Fibroblast of skin of left quadriceps (primary cell): ENCODE measurements at places on chromosomes 2 and 18.

GRCh38 chr2:45965871-45966498, 314.5 kb downstream of the PRKCE start:
- no peak for DNase-seq

DNA sequence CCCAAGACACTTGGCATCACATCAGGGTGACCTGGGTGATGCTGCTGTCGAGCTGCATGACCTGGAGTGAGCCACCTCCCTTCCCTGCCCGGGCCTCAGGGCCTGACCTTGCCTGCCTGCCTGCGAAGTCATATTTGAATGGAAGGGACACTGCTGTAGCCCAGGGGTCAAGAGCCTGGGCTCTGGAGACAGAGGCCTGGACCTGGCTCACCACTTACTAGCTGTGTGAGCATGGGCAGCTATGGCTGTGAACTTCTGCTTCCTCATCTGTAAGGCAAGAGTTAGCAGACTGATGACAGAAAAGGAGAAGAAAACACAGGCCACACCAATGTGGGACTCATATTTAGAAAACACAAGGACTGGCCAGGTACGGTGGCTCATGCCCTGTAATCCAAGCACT, 118.7 kb downstream of the ZFP36L2 start:
- DNase-seq: no peak

GRCh38 chr2:148028781-148029180, 7.9 kb downstream of the MBD5 start:
- DNase-seq: no peak

- no peak for DNase-seq
These were observed 479.3 kb downstream of the CPS1 start for GRCh38 chr2:211035548-211036185.

DNA sequence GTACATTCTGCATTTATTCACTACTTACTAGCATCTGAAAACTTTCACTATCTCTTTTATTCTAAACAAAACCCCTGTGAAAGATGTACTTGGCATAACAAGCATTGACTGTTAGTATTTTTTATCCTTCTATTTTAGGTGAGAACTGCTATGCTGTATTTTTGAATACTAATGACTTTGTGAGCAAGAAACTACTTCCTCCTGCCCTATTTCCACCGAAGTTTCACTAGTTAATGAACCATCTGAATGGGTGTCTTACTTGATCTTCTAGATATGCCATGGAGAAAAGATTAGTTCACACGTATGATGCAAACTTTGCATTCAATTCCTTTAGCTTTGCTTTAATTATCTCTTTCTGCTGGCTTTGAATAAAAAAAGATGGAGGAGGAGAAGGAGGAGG, 68.1 kb downstream of the EPHA4 start:
- no peak for DNase-seq

DNA sequence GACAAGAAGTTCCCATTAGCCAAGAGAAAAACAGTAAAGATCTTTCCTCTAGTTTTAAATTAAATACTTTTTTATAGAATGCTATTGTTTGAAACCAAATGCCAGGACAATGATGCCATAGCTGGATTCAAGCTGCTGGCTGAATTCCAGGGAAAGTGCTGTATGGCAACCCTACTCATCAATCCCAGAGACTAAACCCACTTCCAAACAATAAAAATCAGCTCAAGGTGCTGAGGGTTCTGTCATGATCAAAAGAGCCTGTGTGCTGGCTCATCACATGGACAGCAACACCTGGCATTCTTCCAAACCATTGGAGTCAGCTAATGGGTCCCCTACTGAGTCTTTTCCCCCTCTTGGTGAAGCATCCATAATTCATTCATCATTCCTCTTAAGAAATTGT, 53.7 kb upstream of the PARD3B start:
- peak; percentile 15 for DNase-seq

DNA sequence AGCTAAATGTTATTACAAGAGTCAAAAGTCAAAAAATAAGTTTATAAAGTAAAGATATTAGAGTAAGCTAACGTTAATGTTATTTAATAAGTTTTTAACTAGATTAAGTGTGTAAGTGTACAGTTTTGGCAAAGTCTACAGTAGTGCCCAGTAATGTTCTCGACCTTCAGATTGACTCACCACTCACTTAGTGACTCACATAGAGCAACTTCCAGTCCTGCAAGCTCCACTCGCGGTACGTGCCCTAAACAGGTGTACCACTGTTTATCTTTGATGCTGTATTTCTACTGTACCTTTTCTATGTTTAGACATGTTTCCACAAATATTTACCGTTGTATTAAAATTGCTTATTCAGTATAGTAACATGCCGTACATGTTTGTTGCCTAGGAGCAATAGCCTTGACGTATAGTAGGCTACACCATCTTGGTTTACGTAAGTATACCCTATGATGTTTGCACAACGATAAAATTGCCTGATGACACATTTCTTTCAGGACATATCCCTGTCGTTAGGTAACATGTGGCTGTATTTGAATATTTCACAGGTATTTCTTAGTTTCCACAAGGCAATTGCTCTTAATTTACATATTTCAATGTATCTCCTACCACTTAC, 1641.9 kb upstream of the PIK3C3 start:
- DNase-seq: no peak

DNA sequence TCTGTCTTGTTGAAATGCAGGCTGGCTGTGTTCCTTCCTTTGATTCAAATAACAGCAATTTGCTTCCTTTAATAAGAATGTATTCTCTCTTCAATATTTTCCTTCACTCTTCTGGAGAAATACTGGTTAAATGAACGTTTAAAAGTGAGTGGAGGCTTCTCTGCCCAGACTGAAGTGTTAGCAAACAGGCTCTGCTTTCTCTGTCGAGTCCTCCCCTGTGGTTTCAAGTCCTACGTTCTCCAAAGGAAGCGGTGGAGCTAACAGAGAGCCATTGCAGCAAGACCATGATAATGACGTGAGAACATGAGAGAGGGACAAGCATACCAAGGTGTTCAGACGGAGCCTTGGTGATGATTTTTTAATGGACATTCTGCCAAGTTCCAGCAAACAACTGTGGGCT, 26.2 kb upstream of the PID1 start:
- no peak for DNase-seq

- DNase-seq: no peak
These were observed 10.0 kb upstream of the APCDD1 start for GRCh38 chr18:10444314-10445006.

- no peak for DNase-seq
These were observed 90.0 kb upstream of the PPP1CB start for GRCh38 chr2:28661589-28662001.

- no peak for DNase-seq
These were observed 985.1 kb downstream of the TSN start for GRCh38 chr2:122740594-122740948.

DNA sequence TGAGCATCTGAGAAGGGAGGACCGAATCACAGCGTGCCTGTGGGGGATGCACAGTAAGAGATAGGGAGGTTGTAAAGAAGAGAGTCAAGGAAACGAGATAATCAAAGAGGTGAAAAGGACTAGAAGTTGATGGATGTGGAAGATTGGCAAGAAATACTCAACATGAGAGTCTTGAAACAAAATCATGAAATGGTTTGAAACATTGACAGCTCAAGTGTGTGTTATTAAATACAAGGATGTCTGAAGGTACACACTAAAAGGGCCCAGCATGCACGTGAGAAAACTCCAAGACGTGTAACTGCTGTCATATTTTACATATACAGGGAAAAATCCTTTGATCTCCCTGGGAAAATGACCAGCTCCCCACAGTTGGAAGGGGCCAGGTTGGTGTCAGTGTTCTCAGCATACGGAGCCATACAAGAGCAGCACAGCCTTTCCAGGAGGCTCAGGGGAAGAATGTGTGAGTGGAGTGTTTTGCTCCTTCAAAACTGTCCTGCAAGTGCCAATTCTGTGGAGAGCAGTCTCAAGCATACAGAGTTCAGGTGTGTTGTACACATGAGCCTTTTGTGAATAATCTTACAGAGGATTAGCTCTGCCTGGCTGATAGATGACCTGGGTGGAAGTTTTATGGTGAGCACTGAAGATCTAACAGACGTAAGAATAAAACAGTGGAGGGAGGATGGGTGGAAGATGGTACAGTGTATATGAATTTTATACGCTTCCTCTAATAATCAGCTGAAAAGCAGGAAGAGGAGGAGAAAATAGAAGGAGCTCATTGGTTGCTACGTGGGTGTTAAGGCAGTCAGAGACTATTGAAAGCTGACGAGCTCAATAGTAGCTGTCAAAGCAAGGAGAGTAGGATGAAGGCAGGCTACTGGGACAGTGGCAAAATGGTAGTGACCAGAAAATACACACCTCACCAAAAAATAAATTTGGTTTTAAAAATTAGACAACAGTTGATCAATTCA, 126.8 kb downstream of the ATP9B start:
- no peak for DNase-seq
